Fibroblast of skin of right biceps (primary cell): ENCODE measurements at places on chromosomes 6 and 20.

GRCh38 chr6:157761331-157761921 is 61.6 kb upstream of the SNX9 start:
- DNase-seq: peak; percentile 79

GRCh38 chr6:69261010-69261409 is 535.8 kb downstream of the LMBRD1 start:
- DNase-seq: no peak

DNA sequence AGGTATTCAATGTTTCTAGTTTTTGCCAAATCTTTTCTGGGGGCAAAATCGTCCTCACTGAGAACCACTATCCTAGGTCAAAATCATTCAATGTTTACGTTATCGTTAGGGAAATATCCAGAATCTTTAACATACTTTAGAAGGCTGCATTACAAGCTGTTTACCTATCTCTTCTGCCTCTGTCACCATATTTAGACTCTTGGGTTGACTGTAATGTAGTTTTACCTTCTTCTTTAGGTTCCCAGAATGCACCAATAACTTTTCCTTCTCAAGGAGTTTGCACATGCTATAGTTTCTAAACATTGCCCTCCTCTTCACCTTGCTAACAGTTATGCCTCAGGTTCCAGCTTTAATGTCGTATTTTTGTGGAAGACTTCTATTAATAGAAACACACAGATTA is 1185.5 kb upstream of the ADGRB3 start:
- no peak for DNase-seq

GRCh38 chr20:49115564-49115963 is 69.5 kb downstream of the CSE1L start:
- DNase-seq: peak; percentile 36

DNA sequence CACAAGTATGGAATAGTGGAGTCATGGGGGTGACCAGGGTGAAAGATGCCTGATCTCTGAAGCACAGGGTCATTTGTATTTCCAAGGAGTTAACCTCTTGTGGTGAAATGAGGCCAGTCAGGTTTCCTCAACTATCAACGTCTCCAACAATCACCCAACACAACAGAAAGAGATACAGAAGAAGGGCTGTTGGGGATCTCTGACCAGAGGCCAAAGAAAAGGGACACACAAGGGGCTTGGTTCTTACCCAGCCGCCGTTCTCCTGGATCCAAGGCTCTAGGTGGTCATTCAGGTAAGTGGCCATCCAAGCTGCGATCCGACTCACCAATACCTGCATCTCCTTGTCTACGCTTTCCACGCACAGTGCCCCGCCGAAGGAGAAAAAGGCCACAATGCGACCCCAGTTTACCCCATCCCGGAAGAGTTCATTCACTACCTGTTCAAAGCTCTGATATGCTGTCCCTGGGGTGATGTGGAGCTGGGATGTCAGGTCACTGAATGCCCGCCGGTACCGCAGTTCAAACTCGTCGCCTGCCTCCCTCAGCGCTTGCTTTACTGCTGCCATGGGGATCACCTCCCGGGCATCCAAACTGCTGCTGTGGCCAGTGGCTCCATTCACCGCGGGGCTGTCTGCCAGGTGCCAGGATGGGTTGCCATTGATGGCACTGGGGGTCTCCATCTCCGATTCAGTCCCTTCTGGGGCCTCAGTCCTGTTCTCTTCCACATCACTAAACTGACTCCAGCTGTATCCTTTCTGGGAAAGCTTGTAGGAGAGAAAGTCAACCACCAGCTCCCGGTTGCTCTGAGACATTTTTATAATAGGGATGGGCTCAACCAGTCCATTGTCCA is 1.0 kb downstream of the BCL2L1 start:
- DNase-seq: no peak

DNA sequence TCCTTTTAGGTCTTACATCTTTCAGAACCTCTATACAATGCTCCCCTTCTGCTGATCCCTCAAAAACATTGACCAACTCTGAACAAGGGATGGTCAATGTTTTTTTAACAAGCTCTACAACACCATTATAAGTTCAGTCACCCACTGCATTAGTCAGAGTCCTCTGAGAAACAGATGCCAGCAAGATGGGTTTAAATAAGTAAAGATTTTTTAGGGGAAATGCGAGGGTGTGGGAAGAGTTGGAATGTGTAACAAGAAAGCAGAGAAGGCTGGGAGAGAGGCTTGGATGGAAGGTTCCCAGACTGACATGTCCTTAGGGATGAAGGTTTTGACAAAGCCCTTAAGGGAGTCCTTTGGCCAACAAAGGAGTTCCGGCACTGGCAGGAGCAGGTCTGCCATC is 478.3 kb downstream of the FRK start:
- DNase-seq: no peak

DNA sequence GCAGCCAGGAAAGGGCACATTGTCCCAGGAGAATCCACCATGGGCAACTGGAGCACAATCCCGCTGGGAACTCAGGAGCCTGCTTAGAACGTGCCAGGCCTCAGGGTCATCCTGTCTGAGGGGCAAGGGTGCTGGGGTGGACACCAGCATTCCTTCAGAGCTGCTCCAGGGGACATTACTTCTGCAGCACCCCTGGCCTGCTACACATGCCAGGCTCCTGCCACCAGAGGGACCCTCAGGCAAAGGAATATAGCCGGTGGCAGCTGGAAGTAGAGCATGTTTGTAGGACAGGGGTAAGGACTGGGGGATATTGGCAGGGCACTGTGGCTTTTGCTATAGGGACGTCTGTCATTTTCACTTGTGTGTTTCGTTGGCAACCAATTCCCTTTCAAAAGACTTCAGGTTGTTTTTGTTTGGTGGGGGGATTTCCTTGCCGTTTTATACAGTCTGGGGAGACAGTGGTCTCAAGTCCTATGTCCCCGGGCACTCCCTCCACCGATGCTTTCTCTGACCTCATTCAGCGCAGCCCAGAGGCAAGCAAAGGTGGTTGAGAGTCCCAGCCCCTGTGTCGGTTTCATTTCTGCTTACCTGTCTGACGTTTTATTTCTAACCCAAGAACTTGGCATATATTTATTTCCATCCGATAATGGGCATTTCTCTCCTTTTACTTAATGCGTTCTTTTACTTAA is 130.8 kb downstream of the JPH2 start:
- DNase-seq: no peak

DNA sequence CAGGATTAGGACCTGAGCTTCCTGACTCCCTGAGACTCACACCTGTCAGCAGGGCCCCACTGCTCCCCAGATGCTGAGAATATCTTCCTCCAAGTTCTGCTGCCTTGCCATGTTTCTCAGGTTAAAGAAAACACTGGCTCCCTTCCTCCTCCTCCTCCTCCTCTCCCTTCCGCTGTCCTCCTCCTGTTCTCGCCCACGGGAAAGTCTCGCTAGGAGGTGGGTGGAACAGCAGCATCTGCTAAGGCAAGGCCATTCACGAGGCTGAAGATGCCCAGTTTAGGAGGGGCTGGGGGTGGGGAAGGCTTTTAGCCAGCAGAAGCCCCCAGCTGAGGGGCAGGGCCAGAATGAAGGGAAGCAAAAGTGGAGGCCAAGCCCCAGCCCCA is 23.8 kb downstream of the KCNK15 start:
- no peak for DNase-seq

GRCh38 chr20:58718121-58718563 is 25.5 kb downstream of the NPEPL1 start:
- DNase-seq: no peak

GRCh38 chr20:45842169-45842812 is 8.7 kb downstream of the SNX21 start:
- DNase-seq: no peak

DNA sequence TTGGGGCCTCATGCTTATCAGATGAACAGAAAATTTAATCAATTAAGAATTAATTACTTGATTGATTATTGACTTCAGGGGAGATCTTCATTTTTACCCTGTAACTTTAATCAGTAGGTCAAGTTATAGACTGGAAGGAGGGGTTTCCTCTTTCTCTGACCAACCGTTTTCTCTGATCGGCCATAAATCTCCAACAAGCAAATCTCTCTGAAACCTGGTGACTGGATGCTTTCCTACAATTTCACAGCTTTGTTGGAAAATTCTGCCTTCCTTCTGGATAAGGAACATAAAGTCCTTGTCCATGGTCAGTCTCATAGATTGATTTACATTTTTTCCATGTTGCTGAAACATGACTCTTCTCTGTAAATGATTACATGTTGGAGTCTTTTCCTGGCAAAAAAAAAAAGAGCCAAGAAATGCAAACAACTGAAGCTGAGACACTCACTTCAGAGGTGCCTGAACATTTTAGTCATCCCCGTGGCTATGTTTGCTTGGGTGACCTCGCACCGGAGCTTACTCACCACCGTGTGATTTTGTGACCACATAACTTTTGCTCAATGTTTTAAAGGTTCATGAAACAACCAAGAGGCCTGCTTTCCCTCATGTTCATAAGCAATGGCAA is 31.0 kb downstream of the IRF4 start:
- peak; percentile 91 for DNase-seq

GRCh38 chr6:10441004-10441654 is 26.3 kb upstream of the TFAP2A start:
- DNase-seq: peak; percentile 81

- DNase-seq: no peak
Measured at GRCh38 chr6:23783901-23784300, 342.1 kb upstream of the NRSN1 start.

DNA sequence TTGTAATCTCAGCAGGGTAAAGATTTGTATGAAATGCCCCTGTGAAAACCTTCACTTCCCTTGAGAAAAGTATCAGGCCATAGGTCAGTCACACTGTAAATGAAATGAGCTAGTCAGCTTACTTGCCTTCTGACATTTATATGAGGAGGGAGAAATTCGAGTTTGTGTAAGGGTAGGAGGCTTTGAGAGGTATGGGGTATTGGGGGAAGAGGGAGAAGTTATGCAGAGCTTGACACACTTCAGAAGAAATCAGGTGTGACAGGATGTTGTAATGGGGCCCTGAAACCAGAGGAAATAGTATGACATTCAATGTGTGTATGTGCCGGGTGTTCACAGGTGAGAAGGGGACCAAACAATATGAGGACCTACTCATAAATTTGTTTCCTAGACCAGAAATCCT is 64.2 kb upstream of the CCN6 start:
- DNase-seq: no peak

DNA sequence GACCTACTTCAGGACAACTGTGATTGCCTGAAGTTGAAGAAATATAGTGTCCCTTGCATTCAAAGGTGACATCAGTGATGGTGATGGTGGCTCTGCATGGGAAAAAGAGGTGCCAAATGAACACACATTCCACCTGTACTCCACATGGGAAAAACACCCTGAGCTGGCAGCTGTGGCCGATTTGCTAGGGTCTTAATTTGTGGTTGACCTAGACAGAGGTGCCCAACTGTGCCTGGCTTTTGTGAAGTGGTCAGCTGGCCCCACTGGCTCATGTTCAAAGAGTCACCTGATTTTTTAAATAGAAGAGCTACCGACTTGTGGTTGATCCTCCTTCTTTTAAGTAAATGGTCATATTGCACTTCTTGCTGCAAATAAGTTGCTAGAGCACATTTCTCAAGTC is 7.6 kb upstream of the GCNT2 start:
- no peak for DNase-seq

GRCh38 chr6:106617302-106617701 is 12.0 kb downstream of the RTN4IP1 start:
- no peak for DNase-seq

DNA sequence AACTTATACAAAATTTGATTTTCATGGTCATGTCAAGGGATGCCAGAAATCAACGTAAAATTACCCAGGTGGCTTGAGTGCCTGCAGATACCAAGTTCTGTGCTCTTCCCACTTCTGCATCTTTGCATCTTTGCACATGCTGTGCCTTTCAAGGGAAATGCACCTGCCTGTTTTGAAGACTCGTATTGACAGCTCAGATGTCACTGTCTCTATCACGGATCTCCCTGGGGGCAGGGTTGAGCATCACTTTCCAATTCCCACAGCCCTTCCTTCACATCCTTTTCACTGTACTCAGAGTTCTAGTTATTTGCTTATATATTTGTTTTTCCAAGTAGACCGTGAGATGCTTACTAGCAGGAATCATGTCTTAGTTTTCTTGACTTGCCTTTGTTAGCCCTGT is 274.2 kb downstream of the CDH26 start:
- DNase-seq: no peak

DNA sequence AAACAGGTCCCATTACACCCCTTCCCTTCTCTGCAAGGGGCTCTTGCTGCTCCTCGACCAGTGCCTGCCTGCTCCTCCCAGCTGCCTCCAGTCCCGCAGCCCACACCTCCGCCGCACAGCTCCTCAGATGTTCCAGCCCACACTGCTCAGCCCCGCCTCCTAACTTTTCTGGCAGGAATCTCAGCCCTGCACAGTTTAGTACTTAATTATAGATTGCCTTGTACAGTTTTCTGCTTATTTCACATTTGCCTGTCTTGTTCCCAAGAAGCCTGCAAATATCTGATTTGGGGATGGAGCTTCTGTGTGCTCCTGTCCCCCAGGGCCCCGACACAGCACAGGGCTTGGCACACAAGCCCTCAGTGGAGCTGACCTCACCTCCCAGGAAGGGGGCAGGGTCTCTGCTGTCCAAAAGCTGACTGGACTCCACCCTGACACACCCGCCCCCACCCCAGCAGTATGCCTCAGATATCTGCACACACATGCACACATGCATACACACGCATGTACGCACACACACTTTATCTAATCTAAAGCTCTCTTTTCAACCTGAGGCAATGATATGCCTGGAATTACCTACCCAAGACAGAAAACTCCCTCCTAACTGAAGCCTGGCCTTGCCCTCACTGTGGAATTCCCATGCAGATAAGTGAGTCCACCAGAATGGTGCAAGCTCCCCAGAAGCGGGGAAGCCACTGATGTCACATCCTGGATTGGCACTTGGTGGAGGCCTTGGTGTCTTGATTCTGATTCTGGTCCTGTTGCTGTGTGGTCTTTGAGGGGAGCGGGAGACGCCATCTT is 1.2 kb upstream of the PNPLA1 start:
- DNase-seq: no peak

GRCh38 chr6:44849806-44850205 is 462.3 kb downstream of the CDC5L start:
- DNase-seq: no peak

- no peak for DNase-seq
Measured at GRCh38 chr6:10431423-10432164, 16.7 kb upstream of the TFAP2A start.

DNA sequence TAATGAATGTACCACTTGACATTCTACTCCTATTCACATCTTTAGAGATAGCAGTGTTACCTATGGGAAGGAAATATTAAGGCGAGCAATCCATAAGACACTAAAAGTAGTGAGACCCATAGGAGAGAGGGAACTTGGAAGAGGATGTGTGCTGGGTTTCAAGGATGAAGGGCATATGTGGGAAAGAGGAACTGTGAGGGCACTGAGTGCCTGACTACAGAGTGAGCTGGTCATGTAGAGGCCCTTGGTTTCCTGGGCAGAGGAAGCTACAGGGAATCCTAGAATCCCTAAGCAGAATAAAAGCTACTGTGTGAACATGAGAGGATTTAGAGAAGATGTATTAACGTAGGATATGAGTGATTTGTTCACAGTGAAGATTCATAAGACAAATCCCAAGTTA is 262.8 kb downstream of the FARS2 start:
- DNase-seq: no peak

GRCh38 chr6:149900620-149901443 is 2.9 kb upstream of the RAET1E start:
- no peak for DNase-seq

GRCh38 chr6:162058281-162058875 is 669.2 kb downstream of the PRKN start:
- peak; percentile 51 for DNase-seq
